Progenitor cell of endocrine pancreas (in vitro differentiated cells): ENCODE measurements at places on chromosomes 4 and X.

DNA sequence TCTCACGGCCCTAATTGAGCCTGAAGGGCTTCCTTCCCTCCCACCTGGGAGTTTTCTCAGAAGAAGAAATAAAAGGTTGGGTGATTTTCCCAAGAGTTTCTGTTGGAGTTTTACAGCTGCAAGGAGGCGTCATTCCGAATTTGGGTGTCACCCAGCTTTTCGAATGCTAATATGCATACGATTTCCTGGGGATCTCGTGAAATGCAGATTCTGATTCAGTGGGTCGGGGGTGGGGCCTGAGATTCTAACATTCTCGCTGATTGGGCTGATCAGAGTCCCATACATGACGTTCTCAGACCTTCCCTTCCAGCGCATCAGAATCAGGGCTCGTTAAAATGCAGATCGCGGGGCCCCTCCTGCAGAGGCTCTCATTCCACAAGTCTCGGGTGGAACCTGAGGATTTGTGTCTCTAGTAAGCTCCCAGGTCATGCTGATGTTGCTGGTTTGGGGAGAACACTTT lies 125.8 kb upstream of the STX18 start:
- no peak for DNase-seq

GRCh38 chr4:120694973-120695372 lies 227.6 kb downstream of the PRDM5 start:
- DNase-seq, result no peak

GRCh38 chr4:14868426-14869395 lies 133.6 kb upstream of the CPEB2 start:
- no peak for DNase-seq

DNA sequence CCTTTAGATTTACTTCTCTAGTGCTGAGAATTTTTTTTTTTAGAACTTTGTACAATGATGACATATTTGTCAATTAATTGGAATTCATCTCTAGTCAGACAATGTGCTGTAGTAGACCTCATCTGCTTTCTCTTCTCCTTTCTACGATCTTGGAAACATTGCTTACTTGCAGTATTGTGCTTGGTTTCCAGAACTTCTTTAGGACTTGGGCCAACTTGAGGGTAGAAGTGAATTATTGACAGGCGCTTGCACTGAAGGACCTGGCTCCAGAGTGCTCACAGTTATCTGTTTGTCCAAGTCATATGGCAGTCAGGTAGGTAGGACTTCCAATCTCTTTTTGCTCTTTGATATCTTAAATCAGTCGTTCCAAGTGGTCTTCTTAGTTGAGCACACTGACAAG lies 39.6 kb downstream of the FNIP2 start:
- DNase-seq, result no peak

- no peak for DNase-seq
Observed at GRCh38 chr4:34932591-34932990, 1311.7 kb downstream of the ARAP2 start.

DNA sequence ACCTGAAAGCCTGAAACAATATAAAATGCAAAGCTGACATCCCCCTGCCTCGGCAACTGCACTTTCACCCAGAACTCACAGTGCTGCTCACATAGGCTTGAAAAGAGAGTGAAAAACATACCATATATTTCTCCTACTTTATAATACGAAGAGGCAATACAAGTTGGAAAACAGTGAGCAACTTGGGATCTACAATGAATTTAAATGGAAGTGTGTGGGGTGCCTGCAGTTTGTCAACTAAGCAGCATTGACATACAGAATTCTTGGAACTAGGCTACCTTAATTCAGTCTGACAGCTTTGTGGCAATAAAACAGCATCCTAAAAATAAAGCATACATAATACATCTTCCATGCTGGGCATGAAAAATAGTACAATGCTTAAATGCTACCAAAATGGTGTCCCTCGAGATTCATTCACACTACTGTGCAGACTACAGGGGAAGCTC lies 8.0 kb downstream of the GASK1B start:
- DNase-seq, result no peak

- DNase-seq, result no peak
Observed at GRCh38 chrX:65677954-65678469, 10.6 kb downstream of the MSN start.

GRCh38 chrX:19875050-19875431 lies 12.4 kb downstream of the SH3KBP1 start:
- no peak for DNase-seq

GRCh38 chrX:150863191-150863590 lies 35.3 kb downstream of the CD99L2 start:
- no peak for DNase-seq

DNA sequence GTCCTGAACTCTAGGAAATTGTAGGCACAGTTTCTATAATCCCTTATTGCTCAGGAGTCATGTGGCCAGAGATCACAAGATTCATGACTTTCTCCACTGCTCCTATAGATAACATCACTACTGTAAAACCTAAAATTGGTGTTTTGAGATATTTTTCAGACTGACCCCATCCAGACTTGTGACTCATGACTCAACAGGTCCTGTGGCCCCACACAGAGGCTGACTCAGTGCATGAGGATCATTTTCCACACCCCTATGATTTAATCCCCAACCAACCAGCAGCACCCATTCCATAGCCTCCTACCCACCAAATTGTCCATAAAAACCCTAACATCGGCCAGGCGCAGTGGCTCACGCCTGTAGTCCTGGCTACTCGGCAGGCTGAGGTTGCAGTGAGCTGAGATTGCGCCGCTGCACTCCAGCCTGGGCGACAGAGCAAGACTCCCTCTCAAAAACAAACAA lies 13.2 kb upstream of the XIAP start:
- no peak for DNase-seq

DNA sequence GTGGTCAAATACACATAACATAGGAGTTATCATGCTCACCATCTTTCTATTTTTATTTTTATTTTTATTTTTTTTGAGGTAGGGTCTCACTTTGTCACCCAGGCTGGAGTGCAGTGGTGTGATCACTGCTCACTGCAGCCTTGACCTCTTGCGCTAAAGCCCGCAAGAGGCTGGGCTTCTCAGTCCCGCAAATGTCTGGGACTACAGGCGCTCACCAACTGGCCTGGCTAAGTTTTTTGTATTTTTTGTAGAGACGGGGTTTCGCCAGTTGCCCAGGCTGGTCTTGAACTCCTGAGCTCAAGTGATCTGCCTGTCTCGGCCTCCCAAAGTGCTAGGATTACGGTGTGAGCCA lies 295 bp upstream of the TLR10 start:
- DNase-seq, result no peak

- DNase-seq, result no peak
Observed at GRCh38 chr4:85968945-85969819, 390.7 kb downstream of the MAPK10 start.

DNA sequence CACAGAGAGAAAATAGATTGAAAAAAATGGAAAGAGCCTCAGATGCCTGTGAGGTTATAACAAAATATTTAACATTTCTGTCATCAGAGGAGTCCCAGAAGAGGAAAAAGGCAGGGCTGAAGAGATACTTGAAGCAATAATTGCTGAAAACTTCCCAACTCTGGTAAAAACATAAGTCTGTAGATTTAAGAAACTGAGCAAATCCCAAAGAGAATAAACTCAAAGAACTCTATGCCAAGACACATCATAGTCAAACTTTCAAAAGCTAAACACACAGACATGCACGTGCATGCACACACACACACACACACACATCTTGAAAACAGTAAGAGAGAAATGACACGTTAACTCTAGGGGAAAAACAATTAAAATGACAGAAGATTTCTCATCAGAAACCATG lies 94.1 kb downstream of the SLC16A2 start:
- no peak for DNase-seq

GRCh38 chrX:38811515-38812243 lies 10.4 kb downstream of the MID1IP1 start:
- no peak for DNase-seq

GRCh38 chr4:54687887-54688841 lies 30.4 kb downstream of the KIT start:
- DNase-seq, result no peak

DNA sequence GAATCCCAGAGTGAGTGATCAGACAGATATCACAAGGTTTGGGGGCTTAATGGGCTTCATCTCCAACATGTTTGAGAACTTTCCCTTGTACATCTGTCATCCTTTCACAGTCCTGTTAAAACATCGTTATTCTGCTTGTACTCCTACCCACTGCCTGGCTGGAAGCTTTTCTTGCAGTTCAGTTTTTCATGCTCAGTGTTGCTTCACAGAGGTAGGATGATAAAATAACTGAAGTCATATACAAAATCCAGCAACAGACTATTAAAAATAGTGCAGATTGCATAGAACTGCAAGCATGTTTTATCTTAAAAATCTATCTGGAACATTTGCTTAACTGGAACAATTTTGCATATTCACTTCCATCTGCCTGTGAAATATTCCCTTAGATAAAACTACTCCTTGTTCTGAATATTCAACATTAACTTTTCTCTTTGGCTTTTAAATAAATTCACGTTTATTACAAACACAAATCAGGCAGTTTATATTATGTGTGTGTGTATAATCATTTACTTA lies 579.6 kb upstream of the IGFBP7 start:
- DNase-seq, result no peak

- DNase-seq, result no peak
Observed at GRCh38 chrX:118216087-118216486, 99.5 kb upstream of the KLHL13 start.

GRCh38 chrX:72366701-72367454 lies 61.2 kb upstream of the CITED1 start:
- no peak for DNase-seq

GRCh38 chr4:87849612-87850011 lies 16.8 kb downstream of the MEPE start:
- no peak for DNase-seq

DNA sequence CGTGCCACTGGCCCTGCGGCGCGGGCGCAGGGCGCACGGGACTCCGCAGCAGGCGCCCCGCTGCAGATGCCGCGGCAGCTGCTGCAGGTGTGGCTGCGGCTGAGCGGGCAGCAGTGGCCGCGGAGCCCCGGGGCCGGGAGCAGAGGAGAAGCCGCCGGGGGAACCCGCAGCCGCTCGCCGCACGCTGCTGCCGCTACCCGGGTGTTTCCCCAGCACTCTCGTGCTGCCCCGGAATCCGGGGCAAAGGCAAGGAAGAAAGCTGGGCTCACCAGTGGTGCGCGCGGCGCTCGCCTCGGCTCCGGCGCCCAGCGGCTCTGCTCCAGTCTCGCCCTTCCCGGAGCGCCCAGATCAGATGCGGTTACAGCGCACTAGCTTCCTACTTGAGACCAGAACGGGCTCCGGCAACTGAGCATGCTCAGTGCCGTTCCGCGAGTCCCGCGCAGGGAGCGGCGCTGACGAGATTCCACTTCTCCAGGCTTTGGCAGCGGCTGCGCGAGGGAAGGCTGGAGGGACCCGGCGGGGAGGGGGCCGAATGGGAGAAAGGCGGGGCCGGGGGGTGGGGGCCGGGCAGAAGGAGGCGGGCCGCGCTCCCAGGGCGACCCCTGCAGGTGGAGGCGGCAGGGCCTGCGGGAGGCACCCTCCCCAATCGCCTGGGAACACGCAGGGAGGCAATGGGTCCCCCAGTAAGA lies at the start of gene APBB2:
Gene APBB2, minus strand, starts transcription at position 407 of the 689 bp plus-strand sequence. CDS start 181,288 bp downstream, outside the sequence.
- DNase-seq, result peak; percentile 95

GRCh38 chr4:7709431-7709830 lies 230.2 kb downstream of the AFAP1 start:
- DNase-seq, result no peak

GRCh38 chrX:20143561-20143960 lies 1.9 kb upstream of the EIF1AX start:
- no peak for DNase-seq

DNA sequence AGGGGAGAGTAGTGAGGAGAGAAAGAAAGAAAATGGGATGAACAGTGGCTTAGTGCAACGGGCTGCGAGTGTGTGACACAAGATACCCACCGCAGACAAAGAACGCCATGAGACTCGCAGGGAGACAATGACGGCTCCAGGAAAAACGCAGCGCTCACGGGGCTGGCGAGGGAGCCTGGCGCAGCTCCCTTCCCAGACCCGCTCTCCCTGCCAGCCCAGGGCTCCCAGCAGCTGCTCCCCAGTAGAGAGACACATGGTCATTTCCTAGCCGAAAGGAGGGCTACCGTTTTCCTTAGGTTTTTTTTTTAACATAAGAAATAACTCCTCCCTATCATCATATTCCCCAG lies 149.5 kb downstream of the MAML3 start:
- no peak for DNase-seq

GRCh38 chr4:179584101-179584500 lies 2141.9 kb upstream of the AGA start:
- no peak for DNase-seq

DNA sequence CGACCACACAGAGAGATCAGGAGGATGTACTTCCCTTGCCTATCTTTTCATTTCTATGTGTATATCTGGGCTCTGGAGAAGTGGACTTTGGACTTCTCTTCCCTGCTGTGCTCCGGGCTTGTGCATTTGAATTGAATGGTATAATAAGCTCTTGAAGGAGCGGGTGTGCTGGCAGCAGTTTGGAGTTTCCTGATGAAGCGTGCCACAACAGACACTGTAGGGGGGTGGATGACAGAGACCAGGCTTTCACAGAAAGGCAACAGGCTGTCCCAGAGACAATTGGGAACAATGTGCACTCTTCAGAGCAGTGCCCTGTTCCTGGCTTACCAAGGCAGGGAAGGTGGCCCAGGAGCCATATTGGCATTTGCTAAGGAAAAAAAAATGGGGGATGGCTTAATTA lies 170.1 kb downstream of the FRMPD4 start:
- DNase-seq, result no peak

DNA sequence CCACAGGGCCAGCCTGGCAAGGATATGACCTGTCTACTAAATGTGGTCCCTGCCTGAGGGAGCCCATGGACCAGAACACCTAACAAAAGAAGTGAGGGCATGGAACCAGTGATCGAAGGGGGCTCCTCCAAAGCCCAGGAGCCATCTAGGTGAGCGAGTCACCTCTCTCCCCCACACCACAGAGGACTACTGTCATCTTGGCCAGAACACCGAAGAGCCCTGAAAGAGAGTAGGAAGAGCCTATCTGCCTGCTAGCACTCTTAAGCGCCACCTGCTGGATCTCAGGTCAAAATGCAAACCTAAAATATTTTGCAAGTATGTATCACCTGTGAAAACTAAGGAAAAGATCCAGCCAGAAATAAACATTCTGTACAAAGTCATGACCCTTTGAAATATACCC lies 137.9 kb upstream of the ZXDB start:
- no peak for DNase-seq

GRCh38 chrX:42485601-42486000 lies 292.4 kb downstream of the PPP1R2C start:
- DNase-seq, result no peak

DNA sequence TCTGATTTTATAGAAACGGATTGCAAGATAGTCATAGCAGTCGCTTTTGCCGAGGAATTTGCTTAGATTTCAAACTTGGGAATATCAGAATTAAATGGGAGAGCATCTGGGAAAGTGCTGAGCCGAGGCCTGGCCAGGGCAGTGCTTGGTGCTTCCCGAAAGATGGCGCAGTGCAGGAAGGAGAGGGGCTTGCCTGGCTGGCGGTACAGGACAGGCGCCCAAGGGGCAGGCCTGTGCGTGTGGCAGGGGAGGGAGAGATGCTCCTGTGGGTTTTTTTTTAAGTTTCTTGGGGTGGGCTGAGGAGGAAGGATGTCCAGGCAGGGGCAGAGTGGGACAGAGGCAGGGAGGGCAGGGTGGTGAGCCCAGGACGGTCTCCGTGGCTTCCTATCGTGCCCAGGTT lies 241.1 kb downstream of the AFAP1 start:
- no peak for DNase-seq
